Fibroblast of skin of left quadriceps (primary cell): ENCODE measurements at places on chromosomes 4 and X.
A peak's percentile ranks its signal among the peaks of the same experiment; 100 is the strongest.

DNA sequence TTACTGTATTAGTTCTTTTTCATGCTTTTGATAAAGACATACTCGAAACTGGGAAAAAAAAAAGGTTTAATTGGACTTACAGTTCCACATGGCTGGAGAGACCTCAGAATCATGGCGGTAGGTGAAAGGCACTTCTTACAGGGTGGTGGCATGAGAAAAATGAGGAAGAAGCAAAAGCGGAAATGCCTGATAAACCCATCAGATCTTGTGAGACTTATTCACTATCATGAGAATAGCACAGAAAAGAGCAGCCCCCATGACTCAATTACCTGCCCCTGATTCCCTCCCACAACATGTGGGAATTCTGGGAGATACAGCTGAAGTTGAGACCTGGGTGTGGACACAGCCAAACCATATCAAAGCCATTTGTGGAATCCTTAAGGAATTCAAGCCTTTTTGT lies 1238.9 kb downstream of the ADGRL3 start:
- no peak for DNase-seq

GRCh38 chr4:180434131-180434895 lies 1808.9 kb upstream of the TENM3 start:
- DNase-seq = no peak

GRCh38 chr4:103075894-103076746 lies 441 bp downstream of the SLC9B2 start:
- DNase-seq = peak; percentile 32

GRCh38 chr4:101238706-101239105 lies 108.6 kb downstream of the PPP3CA start:
- DNase-seq = no peak

- DNase-seq = no peak
These were observed 152.6 kb upstream of the VEGFC start for GRCh38 chr4:176945334-176945733.

DNA sequence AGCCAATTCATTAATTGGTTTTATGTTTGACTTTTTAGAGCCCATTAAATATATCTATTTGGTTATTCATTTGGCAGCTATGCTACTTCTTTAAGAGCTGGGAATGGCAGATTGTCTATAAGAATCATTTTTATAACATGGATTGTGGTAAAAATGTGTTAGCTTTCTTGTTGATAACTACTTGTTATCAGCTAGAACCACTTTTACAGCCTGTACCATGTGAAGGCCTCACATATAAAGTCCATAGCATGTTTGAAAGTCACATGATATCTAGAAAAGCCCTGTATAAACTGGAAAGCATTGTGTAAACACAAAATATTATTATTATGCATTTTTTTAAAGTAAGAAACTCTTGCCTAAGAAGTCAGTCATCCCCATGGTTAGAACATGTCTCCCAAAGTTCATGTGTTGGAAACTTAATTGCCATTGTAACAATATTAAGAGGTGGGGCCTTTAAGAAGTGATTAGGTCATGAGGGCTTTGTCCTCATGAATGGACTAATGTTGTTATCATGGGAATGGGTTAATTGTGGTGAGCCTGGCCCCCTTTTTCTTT lies 110.9 kb upstream of the BMP2K start:
- DNase-seq = no peak

DNA sequence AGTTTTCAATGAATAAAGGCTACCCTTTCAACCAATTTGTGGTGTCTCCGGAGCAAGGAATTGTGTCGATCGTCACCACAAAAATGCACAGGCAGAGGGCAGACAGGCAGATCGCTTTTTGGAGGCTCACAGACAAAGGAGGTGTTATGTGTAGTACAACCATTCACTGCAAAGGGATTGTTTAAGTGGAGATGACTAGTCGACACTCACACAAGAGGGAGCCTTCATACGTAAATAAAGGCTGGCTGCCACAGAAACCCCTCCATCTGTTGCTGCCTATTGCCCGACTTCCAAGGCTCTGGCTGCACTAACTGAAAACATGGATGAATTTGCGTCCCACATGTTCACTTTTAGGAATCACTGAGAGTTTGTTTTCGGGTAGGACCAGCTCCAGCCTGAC lies 281.1 kb downstream of the NKX6-1 start:
- no peak for DNase-seq

GRCh38 chr4:4521731-4522130 lies 20.1 kb downstream of the STX18 start:
- no peak for DNase-seq

GRCh38 chrX:82676386-82676785 lies 831.7 kb upstream of the POU3F4 start:
- no peak for DNase-seq

GRCh38 chrX:153830640-153831428 lies 490 bp upstream of the PDZD4 start:
- DNase-seq = no peak

- no peak for DNase-seq
These were observed 3.1 kb downstream of the PHEX start for GRCh38 chrX:22035236-22035635.

DNA sequence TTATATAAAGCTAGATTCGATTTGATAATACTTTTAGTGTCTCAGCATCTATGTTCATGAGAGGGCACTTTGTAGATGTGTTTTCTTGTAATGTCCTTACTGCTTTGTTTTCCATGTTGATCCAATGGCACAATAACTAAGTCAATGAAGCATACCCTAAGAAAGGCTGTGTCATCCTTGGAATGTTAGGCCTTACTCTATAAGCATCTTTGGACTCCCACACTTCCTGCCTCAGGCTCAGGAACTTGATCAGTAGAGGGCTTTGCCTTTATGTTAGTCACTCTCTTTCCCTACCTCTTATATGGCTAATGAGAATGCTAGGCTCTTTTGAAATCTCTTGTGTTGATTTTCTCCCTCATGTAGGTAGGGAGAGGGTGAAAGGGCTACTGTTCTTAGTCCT lies 33.2 kb upstream of the EDA2R start:
- DNase-seq = no peak

DNA sequence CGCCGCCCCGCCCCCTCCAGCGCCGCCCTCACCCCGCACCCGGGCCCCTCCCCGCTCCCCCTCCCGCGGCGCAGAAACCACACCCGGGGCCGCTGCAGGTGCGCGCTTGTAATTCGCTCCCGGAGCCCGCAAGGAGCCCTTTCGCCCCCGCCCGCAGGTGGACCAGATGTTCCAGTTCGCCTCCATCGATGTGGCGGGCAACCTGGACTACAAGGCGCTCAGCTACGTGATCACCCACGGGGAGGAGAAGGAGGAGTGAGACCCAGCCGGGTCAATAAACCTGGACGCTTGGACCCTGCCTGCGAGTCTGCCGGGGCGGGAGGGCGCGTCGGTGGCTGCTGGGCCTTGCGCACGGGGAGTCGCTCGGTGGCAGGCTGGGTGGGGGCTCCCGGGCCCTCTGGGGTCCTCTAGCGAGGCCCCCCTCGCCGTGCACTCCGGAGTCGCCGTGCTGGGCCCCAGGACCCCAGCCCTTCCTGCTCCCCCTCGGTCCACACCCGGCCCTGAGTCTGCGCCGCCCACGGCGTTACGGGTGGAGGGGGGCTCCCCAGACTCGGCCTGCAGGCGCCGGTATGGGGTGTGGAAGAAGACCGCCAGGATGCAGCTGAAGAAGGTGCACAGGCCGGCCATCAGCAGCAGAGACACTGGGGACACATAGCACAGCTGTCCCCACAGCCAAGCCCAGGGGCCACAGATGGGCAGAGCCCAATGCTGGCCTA lies 7.1 kb downstream of the SLC49A3 start:
- DNase-seq = no peak

GRCh38 chrX:153879741-153880439 lies 6.1 kb downstream of the L1CAM start:
- no peak for DNase-seq

DNA sequence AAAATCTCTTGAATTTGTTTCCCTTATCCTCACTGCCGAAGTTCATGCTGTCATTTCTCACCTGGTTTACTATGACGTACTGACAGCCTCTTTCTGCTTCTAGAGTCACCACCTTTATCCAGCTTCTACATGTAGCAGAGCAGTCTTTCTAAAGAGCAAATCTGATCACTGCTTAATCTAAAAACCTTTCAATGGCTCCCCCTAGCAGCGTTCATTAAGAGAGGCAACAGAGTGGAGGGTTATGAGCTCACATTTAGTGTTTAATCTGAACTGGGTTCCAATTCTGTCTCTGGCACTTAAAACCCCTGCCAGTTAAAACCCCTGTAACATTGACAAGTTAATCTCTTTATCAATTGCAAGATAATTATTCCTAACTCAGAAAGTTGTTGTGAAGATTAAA lies 4.4 kb downstream of the RBPJ start:
- DNase-seq = no peak

DNA sequence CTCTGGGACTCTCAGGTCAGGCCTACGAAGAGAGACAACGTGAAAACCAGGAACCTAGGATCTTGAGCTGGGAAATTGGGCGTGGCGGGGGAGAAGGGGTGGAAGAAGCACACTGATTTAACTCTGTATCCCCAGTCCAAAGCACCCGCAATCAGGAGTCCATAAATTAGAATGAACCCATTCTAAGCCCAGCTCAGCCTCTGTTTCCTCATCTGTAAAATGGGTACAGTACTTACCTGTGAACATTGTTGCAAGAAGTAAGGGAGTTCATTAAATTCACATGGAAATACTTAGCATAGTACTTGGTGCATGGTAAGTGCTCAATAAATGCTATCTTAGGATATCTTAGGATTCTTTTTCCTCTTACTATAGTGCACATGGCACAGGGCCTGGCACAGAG lies 326.7 kb downstream of the BCOR start:
- no peak for DNase-seq

GRCh38 chr4:98929341-98930267 lies 671 bp upstream of the EIF4E start:
- peak; percentile 49 for DNase-seq

GRCh38 chr4:17718471-17718870 lies 63.0 kb downstream of the FAM184B start:
- DNase-seq = no peak

GRCh38 chrX:47156611-47157520 lies 11.8 kb downstream of the RBM10 start:
- DNase-seq = no peak

- DNase-seq = no peak
These were observed 84.0 kb upstream of the HPF1 start for GRCh38 chr4:169841776-169842175.

DNA sequence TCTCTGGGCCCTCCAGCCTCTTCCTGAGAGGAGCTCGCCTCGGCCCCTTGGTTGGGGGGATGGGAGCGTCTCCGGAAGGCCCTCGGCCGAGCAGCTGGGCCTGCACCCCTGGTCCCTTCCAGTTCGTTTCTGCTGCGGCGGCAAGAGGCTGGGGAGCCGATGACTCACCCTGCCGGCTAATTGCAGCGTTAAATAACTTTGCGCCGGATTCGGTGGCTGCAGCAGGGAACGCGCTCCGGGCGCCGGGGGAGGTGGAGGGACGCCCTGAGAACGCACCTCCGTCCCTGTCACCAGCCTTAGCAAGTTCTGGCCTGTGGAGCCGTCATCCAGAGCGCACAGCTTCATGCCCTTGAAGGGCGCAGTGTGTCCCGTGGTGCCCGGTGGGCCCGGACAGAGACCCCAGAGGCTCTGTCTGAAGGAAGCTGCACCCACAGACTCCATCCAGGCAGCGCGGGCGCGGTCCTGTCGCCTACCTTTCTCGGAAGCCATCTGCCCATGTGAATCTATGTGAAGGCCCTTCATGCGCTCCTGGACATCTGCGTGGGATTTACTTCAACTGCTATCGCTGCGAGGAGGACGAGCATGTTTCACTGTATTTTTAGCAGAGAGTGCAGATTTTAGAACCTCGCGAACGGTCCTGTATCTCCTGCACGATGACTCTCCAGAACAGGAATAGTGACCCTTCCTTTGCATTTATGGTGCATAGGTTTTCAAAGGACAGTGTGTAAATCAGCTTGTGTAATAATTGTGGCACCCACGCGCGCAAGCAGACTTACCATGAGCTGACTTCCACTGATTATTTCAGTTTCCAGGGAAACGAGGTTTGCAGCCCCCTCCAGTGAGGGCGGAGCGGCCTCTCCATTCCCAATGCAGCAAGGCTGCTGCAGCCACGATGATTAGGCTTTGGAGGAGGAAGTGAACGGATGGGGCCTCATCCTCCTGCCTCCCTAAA lies 1.7 kb upstream of the TMEM271 start:
- DNase-seq = peak; percentile 6

DNA sequence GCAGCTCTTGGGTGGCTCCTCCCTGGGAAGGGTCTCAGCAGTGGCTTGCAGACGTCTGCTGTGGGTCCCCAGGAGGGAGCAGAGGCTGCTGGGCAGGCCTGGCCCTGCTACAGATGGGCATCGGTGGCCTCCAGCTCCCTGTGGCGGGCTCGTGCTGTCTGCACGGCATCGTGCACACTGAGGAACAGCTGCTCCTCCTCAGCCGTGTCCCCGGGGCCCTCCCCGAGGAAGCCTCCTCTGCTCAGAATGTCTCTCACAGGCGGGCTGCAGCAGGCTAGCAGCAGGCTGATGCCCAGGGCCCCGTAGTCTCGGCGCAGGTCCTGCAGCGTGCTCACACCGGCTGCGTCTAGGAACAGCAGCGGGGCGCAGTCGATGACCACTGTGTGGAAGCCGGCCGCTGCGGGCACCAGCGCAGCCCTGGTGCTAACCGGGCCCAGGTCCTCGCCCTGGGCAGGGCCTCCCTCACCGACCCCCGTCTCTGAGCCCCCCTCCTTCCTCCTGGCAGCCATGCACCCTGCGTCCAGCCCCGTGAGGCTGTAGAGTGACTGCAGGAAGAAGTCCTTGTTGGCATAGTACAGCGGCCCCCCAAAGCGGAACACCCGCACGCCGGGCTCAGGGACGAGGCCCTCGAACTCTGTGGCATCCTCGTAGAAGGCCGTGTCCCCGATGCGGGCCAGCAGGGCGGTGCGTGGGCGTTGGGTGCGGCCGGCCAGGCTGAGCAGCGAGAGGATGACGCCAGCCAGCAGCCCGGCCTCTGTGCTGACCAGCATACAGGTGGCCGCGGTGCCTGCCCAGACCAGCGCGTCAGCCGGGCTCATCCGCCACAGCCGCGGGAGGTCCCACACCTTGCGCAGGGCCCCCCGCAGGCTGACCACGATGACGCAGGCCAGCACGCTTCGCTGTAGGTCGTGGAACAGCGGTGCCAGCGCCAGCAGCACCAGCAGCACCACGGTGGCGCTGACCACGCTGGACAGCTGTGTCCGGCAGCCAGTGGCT lies 2.2 kb downstream of the IDUA start:
- DNase-seq = no peak

- DNase-seq = peak; percentile 5
These were observed 5.2 kb downstream of the POU4F2 start for GRCh38 chr4:146643812-146644401.

- DNase-seq = no peak
These were observed 183.6 kb upstream of the NOCT start for GRCh38 chr4:138831948-138832347.

DNA sequence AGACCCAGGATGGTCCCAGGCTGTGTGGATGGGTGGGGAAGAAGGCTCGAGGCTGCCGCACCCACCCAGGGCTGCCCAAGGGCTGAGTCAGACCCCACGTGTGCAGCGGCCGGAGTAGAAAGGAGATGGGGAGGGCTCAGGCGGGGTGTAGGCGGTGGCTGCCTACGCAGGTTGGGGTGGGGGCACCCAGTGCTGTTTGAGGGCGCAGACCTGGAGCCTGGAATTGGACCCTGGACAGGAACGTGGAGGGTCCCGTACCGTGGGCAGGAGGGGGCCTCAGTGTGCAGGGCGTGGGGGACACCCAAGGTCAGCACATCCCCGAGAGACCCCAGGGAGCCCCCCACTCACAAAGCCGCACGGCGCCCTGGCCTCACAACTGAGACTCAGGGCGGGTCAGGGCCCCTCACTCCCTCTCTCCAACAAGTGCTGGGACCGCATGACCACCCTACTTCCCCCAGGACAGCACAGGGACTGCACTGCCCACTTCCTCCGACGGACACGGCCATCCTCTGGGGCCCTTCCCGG lies 79.9 kb downstream of the FAM53A start:
- DNase-seq = no peak
